ENCODE measurements at places on chromosomes 11 and 22.

DNA sequence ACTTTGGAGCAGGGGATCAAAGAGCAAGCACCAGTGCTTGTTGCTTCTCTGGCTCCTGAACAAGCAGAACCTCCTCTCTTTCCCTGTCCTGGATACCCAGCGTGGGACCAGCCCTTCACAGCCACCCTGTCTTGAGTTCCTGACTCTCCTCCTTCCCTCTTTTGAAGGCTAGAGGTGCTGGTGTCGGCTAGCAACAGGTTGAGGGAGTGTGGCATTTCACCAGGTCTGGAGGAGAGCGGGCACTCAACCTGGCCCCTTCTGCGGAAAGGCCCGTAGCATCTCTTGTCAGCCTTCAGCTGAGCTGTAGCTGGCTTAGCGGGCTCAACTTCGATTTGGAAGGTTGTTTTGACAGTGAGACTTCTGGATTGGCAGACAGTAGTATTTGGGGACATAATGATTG, 26.6 kb downstream of the RCOR2 start:
- no peak for DNase-seq

DNA sequence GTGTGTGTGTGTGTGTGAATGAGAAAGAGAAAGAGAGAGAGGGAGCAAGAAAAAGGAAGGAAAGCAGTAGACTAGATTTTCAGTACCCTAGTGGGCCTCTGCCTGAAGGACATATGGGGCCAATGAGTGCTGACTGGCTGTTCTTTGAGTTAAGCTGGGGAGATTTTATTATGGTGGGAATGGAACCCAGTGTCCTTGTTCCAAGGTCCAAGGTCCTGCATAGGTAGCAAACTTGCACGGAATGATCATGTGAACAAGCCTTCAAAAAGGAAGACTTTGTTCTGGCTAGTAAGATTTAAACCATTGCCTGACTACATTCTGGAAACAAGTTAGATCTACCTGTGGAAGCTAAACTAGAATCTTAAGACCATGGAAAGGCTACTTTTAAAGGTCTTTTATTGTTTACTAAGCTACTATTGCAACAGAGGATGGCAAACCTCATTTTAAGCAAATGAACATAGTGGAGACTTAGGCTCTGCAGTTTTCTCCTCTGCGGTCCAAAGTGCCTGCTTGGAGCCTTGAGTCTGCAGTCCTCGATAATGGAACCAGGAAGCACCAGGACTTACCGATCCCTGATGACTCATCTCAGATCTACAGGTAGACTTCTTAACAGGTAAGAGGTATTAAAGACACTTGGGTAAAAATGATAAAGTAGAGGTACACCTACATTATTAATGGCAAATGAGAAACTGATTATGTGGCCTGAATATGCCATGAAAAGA, 10.2 kb upstream of the GRAMD1B start:
- DNase-seq = no peak

DNA sequence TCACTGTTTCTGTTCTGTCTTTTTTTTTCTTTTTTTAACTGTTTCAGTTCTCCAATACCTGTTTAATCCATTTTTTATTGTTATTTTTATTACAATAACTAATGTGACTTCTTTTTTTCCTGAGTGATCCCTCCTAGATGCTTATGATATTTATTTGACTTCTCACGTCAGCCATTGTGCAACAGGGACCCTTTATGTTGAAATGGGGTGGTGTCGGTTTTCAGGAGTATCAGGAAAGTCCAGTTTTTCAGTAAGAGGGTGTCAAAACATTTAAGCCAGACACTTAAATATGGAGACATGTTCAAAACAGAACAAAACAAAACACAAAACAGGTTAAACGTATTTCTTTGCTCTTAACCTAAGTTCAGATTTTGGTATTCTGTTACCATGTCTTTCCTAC, 418.8 kb downstream of the DYNC2H1 start:
- no peak for DNase-seq

- DNase-seq = no peak
These were observed 9.7 kb downstream of the TUB start for GRCh38 chr11:8090756-8091155.

GRCh38 chr11:30619767-30620166, 33.6 kb upstream of the MPPED2 start:
- no peak for DNase-seq

DNA sequence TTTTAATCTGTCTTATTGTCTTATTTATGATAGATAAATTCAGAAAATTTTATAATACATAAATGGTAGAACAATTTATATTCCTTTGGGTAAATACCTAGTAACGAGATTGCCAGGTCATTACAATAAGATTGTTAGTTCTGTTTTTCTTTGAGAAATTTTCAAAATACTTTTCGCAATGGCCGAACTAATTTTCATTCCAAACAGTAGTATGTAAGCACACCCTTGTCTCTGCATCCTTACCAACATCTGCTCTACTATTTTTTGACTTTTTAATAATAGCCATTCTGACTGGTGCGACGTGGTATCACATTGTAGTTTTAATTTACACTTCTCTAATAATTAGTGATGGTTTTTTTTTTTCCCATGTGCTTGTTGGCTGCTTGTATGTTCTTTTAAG, 351.4 kb upstream of the LUZP2 start:
- DNase-seq = no peak

DNA sequence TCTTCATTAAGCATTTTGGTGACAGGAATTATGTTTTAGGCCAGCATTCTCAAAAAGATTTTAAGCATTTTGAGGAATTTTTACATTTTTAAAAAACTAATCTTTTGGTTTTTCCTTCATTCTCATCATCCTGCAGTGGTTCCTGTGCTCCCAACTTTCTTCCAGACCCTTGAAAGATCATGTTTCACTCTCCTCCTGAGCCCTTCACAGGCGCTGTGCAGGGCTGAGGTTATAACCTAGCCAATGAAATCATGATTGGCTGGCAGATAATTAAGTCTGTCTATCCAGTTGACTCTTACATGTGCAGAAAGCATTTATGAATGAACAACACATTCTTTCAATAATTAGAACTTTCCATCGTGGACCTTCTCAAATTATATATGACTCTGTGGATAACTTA, 226.3 kb downstream of the DDX10 start:
- no peak for DNase-seq
